ENCODE measurements at places on chromosomes 11 and 22.

DNA sequence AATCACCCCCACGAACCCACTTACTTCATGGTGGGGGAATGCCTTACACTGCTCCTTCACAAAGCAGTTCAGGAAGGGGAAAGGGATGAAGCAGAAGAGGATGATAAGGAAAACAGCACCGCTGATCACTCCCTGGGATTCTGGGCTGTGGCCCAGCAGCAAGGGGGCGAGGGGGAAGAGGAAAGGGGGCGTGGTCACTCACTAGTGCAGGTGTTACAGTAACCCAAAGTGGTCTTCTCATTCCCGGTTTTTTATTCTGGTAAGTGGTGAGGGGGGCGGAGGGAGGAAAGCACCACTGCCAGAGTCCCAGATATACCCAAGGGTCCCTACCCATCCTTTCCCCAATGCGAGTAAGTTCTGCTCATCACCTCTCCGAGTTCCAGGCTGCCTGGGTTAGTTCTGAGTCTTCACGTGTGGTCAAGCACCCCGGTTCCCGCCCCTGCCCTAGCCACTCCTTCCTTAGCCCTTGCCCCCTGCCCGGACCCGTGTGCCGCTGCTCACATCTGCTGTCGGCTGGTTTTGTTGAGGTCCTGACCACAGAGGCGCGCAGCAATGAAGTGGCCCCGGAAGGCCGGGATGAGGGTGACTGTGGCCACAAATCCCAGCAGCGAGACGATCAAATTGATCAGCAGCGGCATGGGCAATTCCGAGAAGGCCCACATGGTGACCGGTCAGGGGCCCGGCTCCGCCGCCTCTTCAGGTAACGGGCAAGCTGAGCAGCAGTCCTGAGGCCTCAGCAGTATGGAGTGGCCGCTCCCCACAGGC lies 477 bp downstream of the DPAGT1 start:
- no peak for DNase-seq

GRCh38 chr11:91986218-91986617 lies 238.4 kb upstream of the FAT3 start:
- no peak for DNase-seq

DNA sequence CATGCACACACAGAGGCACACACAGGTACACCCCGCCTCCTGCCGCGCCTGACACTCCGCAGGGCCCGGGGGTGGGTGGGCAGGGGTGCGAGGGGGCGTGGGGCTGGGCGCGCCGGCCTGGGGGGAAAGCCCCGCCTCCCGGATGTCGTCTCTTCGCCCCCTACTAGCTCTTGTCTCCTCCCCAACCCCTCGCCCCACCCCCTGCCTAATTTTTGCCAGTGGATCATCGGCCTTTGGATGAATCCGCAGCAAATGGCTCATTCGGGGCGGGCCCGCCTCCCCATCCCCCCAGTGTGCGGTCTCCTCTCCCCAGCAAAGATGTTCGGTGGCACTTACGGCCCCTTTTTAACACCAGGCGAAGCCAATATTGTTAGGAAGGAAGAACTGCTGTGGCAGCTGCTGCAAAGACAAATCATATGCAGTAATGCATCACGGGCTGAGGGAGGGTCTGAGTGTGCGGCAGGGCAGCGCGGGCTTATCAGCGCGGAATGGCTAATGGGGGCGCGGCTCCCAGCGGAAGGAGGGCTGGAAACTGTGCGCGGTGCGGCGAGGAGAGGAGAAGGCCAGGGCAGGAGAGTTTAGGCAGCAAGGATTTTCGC lies 13.4 kb upstream of the NECTIN1 start:
- no peak for DNase-seq

GRCh38 chr22:36244522-36245391 lies 5.4 kb upstream of the APOL2 start:
- no peak for DNase-seq

- no peak for DNase-seq
These were observed 6.1 kb downstream of the MRGPRE start for GRCh38 chr11:3225826-3226750.

DNA sequence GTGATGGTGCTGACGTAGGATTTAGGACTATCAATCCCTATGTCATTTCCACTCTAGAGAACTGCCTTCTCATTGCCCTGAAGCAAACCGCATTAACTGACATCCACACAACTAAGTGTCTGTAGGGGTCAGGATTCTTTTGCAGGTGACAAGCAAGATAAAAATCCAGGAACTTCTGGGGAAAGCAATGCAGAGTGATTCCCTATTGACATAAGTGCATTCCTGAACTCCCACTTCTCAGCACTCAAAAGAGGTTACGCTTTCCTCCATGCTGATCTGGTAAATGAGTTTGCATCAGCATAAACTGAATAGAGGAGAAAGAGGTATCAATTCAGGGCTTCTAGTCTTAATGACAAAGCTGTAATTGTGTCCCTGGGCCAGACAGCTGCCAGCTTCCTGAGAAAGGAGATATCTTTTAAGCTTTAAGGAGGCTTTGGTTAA lies 224.6 kb upstream of the ISX start:
- DNase-seq: no peak

GRCh38 chr11:95330302-95330701 lies 99.3 kb upstream of the SESN3 start:
- no peak for DNase-seq

- DNase-seq: no peak
These were observed 9.2 kb upstream of the SLC5A12 start for GRCh38 chr11:26731084-26731456.

DNA sequence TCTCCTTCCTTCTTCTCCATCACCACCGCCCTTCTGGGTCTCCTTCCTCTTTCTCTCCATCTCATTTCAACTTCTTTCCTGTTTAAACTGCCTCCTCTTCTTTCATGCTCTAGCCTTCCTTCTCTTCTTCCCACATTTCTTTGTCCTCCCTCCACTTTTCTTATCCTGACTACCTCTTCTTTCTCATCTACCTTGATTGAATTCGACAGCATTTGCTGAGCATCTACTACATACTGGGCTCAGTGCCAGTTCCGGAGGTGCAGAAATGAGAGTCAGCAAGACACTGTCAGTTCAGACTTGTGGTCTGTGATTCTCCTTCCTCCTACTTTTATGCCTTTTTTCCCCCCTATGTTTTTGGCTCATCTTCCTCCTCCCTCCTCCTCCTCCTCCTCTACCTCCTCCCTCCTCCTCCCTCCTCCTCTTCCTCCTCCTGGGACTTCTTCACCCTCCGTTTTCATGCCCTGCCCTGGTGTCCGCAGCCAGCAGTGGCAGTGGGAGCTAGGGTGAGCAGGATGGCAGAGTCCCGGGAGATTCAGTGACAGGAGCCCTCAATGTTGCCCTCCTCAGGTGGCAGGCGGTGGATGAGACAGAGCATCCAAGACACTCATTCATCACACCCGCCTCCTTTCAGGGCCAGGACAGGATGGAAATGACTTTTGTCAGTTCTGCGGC lies 146.0 kb upstream of the SEZ6L start:
- DNase-seq: no peak

- peak; percentile 43 for DNase-seq
These were observed 3.7 kb downstream of the MAFF start for GRCh38 chr22:38205261-38206128.

DNA sequence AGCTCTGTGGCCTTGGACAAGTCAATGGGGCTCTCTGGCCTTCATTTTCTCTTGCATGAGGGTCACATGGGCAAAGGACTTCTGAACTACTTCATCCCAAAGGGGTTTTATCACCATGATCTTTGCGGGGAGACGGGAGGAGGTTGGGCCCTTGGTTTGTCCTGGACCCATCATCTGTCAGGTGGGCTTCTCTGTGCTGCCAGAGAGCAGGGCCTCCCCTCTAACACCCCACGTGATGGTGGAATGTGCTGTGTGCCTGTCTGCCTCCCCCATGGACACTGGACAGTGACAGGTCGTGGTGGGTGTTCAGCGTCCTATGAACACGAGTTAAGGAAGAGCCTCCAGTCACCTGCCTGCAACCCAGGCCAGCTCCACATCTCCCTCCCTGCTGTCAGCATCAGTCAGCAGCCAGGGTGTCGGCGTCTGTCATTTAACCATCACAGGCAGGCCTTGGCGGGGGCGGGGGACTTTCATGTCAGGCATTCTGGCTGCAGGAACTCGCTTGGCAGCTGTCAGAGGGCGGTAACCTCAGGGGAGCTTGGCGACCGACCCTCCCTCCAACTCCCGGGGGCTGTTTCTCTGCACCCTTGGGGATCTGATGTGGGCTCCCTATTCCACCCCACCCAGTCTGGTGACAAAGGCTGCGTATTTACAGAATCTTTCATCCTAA lies 2.6 kb upstream of the SUN2 start:
- DNase-seq: no peak

DNA sequence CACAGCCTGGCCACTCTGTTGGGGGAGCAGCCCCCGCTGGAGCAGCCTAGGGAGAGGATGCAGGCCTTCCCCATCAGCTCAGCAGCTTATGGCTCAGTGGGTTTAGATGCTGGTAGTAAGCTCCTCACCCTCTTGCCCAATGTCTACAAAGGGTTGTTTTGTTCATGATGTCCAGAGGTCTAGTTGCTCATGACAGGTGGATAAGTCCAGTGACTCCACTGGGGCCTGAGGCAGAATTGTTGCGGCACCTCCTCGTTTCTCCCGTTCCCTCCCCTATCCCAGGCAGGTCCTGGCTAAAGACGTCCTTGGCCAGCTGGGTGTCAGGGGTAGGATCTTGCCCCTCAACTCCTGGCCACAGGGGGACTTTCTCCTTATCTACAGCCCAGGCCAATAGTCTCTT lies 233.5 kb upstream of the B3GAT1 start:
- no peak for DNase-seq

DNA sequence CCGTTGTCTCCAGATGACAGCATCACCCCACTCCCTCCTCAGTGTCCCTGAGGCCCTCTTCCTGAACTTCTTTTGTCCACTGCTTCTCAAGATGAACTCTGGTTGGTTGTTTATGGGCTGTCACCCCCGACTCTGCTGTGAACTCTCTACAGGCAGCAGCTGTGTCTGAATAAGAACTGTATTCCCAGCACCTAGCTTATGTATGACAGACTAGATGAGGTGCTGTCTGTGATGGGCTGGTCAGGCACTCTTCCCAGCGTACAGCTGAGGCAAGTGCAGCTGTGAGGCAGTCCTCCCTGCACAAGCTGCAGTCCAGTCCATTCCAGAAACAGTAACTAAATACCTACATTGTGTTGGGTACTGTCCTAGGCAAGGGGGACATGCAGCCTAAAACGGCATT lies 111.4 kb upstream of the PITPNB start:
- DNase-seq: no peak

GRCh38 chr11:36022882-36023281 lies 79.0 kb downstream of the LDLRAD3 start:
- no peak for DNase-seq

GRCh38 chr11:111370902-111371578 lies 8.0 kb downstream of the POU2AF1 start:
- no peak for DNase-seq

GRCh38 chr22:19848298-19849224 lies 6.1 kb downstream of the GNB1L start:
- DNase-seq: no peak

DNA sequence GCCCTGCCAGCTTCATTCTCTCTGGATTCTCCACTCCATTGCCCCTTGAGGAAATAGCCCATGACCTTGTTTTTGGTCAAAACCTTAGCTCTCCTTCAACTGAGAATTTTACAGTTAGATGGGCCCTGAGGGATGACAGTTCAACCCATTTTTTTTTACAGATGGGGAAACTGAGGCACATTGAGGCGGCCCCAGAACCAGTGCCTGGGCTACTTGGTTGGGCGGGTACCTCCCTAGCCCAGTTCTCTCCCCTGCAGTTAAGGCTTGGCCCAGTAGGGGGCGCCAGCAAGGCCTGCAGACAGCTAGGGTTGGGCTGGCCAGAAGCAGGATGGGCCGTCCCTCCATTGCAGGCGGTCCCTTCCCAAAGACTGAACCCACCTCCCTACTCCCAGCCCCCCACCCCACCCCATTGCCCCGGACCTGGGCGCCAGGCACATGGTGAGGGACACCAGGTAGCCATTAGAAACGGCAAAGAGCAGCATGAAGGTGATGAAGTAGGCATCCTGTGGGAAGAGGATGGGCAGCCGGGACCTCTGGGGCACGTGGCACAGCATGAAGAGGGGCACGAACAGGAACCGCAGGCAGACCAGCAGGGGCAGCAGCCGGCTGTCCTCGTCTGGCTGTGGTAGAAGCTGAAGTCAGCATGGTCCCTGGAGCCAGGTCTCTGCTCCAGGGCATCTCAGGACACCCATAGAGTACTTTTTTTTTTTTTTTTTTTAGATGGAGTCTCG lies 7.6 kb downstream of the SLC29A2 start:
- no peak for DNase-seq
